ENCODE measurements at places on chromosomes 6 and 20.
A peak's percentile ranks its signal among the peaks of the same experiment; 100 is the strongest.

DNA sequence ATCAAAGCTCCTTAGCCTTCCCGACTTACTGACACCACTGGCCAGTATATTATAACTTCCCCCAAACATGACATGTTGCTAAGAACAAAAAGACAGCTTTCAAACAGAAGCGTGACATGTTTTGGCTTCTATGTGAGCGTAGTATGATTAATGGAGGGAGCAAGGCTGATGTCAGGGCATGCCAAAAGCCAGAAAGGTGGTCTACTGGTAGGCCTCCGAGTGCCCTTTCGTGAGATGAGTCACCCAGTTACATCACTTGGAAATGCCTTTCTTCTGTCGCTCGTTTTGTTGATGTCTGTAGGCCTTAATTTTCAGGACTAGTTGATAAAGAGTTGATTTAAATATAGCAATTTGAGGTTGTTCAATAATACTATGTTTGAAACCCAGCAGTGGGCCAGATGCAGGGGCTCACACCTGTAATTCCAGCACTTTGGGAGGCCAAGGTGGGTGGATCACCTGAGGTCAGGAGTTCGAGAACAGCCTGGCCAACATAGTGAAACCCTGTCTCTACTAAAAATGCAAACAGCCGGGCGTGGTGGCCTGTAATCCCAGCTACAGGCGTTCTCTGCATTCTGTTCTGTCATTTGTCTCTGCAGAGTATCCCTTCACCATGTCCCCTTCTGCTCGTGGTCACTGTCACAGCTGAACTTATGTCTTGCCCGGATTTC, 53.3 kb downstream of the CNKSR3 start:
- DNase-seq: no peak

GRCh38 chr6:93784794-93785693, 365.7 kb upstream of the EPHA7 start:
- peak; percentile 48 for DNase-seq

GRCh38 chr20:35833241-35833640, 61.4 kb downstream of the PHF20 start:
- DNase-seq: no peak

DNA sequence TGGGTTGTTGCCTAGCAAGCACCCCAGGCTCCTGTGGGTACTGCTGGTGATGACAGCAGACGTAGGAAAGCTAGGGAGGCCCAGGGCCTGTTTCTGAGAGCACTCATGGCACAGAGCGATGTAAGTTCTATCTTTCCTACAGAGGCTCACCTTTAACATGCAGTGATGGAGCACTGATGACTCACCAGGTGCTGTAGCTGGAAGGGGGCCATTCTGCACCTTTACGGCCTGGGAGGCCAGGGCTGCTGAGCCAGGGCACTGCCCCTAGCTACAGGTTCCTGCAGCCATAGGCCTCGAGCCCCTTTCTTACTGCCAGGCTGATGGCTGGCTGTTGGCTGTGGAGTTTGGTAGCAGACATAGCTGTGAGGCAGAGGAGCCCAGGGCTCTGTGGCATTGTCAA, 31.1 kb upstream of the GPR6 start:
- no peak for DNase-seq

- DNase-seq: no peak
Observed at GRCh38 chr6:167962711-167963110, 34.8 kb upstream of the KIF25 start.

GRCh38 chr6:26390531-26390930, 7.6 kb downstream of the BTN2A2 start:
- no peak for DNase-seq

DNA sequence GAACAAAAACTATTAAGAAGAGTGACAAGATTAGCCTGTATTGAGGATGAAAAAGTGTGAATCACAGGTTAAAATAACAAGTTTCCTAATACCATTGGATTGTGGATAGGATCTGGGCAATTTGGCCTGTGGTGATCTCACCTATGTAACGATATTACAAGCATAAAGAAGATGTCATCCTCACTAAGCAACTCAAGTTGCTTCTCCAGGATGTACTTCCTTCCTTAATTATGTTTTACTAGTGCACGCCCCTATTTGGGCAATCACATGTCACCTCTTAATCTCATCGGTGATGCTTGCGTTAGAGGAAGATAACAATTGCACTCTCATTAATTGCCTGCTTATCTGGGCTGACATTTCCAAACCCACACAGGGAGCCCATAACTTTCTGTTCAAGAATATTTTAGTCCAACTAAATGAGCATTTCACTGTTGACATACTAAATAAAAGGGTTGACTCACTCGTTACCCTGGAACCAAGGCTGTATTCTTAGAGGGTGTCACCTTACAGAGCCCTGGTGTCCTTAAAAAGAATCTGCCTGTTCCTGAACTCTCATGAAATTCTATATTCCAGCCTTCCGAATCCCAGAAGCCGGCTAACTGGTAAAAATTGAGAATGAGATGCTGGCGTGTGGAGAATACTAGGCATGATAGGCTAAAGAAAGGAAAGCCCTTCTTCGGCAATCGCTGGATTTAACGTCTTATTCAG, 88.2 kb upstream of the ATXN1 start:
- no peak for DNase-seq

- DNase-seq: no peak
Observed at GRCh38 chr6:164195942-164196281, 781.4 kb downstream of the QKI start.

GRCh38 chr6:41150671-41151070, 3.5 kb downstream of the TREML1 start:
- no peak for DNase-seq

GRCh38 chr6:160362556-160362955, 14.4 kb downstream of the SLC22A3 start:
- DNase-seq: no peak

- DNase-seq: no peak
Observed at GRCh38 chr6:137155830-137156229, 17.6 kb downstream of the IL22RA2 start.

Measured in femur (tissue), 1 donor.